Putamen (tissue), 1 donor: ENCODE measurements at places on chromosomes 2 and 18.
A peak's percentile ranks its signal among the peaks of the same experiment; 100 is the strongest.

- DNase-seq, result no peak
Observed at GRCh38 chr2:156190517-156190916, 142.0 kb downstream of the NR4A2 start.

DNA sequence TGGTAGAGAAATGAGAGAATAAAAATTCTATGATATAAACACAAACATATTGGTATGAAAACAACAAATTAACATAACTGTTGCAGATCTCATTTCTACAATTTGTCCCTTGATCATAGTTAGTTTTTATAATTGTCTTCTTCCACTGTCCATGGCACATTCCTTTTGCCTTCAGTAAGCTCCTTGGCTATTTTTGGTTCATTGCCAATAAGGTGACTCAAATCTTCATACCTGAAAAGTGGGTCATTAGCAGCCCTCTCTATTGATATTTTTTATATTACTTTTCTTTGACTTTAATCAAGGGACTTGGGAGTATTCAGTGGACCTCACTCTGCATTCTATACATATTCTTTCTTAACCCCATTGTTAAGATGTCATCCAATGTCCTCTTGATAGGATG, 552.9 kb downstream of the TDRD15 start:
- DNase-seq, result no peak

DNA sequence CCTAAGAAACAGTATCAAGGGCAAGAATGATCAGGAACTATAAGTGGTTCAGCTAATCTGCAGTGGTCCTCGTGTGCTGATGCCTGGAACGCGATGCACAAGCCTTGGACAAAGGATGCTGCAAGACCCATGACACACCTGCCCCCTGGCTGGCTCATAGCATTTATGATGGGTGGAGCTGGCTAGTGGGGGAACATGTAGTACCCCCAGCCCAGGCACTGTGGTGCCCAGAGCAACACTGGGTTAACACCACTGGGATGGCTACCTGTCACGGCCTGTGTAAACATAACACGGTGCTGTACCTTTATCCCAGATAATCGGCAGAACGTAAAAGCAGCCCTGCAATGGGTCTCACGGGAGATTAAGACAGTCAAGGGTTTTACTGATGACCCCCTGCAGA, 60.3 kb upstream of the PEX13 start:
- DNase-seq, result no peak

GRCh38 chr18:28019425-28020108, 157.4 kb downstream of the CDH2 start:
- no peak for DNase-seq

DNA sequence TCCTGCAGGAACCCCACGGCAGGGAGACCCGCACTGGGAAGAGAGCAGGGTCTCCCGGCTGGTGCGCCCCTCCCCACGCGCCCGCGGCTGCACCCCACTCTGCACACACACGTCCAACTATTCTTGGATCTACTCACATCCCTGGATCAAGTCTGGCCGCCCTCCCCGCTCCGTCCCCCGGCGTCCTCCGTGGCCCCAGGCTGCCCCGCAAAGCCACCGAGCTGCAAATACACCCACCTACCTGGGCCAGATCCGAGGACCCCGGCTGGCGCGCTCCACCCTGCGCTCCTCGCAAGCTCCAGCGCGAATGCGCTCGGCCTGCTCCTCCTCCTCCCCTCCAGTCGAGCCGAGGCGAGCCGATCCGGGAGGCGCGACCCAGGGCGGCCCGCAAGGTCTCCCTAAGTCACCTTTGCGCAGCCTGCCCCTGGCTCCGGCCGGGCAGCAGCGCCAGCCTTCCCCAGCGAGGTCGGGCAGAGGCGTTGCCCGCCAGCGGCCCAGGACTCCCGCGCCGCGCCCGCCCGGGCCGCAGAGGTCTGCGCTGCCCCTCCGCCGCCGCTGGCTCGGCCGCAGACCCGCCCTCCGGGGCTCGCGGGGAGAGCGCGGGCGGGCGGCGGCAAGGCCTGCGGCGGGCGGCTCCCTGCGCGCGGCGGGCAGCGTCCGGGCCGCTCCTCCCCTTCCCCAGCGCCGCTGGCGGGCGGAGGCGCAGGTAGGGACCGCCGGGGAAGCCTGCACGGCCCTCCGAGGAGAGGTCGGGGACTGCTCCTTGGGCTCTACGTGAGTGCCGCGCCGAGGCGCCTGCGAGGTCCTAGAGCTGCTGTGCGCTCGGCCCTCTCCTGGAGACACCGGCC, 126.0 kb downstream of the OSBPL1A start:
- DNase-seq, result peak; percentile 73

GRCh38 chr2:128605421-128605820, 286.8 kb upstream of the HS6ST1 start:
- DNase-seq, result no peak

GRCh38 chr2:62661263-62661635, 44.3 kb upstream of the EHBP1 start:
- DNase-seq, result no peak

DNA sequence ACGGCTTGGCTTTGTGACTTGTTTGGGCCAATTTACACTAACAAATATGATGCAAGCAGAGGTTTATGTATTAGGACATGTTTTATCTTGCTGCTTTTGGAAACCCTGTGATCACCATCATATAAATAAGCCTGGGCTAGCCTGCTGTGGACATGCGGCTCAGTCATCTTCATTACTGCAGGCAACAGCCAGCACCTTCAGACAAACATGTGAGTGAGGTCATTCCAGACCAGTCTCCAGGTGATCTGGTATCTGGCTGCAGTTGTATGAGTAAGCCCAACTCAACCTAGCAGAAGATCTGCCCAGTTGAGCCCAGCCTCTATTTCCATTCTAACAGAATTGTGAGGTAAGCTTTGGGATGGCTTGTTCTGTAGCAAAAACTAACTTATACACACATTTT, 254.6 kb upstream of the ATP5MC3 start:
- no peak for DNase-seq

GRCh38 chr2:190325588-190325987, 6.0 kb upstream of the HIBCH start:
- no peak for DNase-seq

DNA sequence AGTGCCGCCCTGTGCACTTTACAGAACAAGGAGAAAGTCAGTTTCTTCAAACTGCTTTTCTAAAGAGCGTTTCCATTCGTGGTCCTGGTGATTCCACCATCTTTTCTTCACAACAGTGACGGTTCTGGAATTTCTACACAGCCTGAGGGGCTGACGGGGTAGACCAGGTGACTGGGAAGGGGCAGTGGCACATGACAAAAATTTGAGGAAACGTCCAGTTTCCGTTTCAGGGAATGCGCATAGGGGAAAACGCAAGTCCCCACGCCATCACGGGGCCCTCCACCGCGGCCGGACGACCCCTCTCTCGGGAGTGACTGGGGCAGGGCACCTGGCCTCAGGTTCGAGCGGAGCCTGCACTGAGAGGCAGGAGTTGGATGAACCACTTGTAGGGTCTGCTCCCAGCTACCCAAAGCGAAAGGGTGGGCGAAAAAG, 980 bp upstream of the SPTBN1 start:
- peak; percentile 56 for DNase-seq
